ENCODE measurements at places on chromosomes 1 and 21.

- DNase-seq = no peak
Measured at GRCh38 chr1:7454052-7454815, 316.9 kb upstream of the VAMP3 start.

DNA sequence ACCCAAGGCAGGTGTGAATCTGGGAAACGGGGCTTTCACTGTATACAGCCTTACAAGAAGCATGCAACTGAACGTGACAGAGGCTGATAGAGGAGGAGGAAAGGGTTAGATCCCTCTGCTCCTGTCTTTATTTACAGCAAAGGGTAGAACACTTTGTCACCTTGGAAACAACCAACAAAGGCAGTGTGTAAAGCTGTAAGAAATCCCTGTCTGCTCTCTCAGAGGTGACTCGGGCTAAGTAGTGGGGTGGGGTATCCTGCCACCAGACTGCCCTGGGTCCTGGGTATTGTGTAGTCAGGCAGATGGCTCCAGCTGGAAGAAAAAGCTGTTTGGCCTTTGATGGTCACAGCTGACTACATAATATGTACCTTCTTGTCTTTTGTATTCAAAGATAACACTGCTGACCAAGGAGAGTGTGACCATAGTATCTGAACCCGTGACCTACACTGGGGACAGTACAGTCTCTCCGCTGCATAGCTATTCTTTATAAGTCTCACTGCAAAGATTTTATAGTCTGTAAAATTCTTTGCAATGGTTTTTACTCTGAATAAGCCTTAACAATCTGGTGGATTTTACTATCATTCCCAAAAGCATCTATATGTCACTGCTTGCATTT is 22.1 kb upstream of the POU2F1 start:
- DNase-seq = no peak

DNA sequence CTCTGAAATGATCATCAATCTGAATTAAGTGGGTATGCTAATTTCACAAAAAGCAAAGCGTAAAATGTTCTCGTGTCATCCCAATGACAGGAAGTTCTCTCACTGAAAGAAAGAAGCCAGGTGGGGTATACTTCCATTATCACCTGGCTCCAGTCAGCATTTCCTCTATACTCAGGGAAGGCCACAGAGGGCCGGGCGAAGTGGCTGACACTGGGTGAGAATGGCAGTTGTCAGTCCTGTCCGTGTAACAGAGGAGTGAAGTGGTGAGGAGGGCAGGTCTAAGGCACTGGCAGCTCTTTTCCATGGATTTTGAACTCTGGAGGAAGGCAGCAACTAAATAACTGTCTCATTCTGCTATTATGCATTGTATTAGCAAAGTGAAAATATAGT is 60.4 kb downstream of the CAPN2 start:
- DNase-seq = no peak

DNA sequence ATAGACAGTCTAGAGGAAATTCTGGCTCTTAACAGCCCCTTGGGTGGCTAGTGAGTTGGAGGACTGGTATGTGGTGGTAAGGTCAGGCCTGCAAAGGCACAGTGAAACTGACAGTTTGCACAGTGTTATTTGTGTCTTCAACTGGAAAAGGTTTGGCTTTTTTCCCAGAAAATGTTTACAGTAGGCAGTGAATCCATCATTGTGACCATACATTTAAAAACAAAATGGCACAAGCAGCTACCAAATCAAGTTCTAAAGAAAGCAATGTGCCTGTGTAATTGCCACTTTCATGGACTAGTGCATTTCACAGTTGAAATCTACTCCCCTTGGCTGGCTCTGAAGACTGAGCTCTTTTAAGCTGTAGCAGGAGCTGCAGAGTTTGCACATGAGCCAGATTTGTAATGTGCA is 24.8 kb downstream of the ATPAF1 start:
- peak; percentile 78 for DNase-seq

- DNase-seq = no peak
Measured at GRCh38 chr1:30451532-30452125, 271.8 kb downstream of the MATN1 start.

DNA sequence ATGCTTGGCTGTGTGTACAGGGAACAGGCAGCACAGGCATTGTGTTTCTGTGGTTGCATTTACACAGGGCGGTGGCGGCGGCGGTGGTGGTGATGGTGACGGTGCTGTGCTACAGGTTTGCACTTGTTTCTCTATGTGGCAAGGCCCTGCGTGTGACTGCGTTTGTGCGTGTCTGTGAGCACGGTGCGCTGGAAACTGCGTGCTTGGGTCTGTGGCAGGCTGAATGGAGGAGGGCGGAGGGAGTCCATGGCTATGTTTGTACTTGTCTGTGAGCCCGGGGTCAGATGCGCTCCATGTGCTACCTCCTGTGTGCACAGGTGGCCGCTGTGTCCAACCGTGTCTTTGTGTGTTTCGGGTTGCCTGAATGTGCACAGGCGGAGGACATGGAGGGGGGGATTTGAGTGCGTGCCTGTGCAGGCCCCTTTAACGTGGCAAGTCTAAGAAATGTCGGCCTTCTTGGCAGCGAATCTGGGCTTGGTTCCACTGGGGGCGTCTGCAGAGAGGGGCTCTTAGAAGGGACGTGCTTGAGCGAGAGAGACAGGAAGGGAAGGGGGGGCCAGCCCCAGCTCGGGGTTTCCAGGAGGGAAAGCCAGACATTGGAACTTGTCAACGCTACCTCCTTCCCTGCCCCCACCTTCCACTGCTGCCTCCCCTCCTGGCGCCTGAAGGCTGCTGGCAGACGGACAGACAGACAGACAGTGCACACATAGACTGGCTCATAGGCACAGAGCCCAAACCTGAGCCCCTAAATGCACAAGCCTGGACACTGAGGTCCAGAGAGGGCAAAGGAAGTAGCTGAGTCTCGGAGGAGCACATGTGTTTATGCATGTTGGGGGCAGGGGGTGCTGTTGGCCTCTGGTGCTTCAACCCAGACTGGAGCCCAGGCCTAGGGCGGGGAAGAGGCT is 32.7 kb upstream of the WASF2 start:
- peak; percentile 30 for DNase-seq

DNA sequence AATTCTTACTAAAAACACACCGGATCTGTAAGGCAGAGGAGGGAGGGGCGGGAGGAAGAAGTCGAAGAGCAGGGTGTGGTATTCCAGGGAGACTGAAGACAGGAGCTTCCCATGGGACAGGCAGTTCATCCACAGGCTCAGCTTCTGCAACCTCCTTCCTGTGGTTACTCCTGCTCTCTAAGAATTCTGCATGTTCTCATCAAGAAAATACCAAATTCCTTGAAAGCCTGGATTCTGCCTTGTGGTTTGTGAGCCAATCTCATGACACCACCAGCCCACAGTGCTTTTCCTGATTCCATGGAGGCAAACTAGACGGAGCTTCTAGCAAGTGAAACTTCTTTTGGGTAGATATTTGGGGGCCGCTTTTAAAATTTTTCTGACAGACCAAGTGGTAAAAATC is 1.1 kb upstream of the ST6GALNAC3 start:
- DNase-seq = no peak

DNA sequence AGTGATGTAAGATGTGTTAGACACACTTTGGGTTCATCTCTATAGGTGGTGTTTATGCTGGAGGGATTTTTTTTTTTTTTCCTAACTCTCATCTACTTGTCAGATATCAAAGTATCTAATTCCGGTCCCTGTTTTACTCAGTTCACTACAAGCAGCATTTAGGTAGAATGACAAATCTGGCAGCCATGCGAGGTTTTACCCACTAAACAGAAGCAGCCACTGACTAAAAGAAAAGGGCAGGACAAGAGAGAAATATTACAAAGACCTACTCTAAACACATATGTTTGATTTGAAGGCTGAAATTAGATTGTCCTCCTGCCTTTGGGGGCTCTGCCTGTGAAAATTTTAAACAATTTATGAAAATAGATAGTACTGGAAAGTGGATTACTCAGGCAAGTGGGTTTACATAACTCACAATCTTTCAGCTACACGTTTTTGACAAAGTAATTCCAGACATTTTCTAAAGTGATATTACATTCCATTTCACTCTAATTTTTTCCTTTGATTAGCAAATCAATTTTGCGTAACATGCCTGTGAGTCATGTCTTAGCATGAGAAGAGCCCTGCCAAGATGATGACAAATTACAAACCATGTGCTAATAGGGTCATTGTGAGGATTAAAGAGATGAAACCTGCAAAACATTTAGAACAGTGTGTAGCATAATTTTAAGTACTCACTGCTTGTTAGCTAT is 172.6 kb downstream of the PLA2G4A start:
- DNase-seq = no peak

- DNase-seq = no peak
Measured at GRCh38 chr1:39859859-39860812, 23.2 kb downstream of the TRIT1 start.

DNA sequence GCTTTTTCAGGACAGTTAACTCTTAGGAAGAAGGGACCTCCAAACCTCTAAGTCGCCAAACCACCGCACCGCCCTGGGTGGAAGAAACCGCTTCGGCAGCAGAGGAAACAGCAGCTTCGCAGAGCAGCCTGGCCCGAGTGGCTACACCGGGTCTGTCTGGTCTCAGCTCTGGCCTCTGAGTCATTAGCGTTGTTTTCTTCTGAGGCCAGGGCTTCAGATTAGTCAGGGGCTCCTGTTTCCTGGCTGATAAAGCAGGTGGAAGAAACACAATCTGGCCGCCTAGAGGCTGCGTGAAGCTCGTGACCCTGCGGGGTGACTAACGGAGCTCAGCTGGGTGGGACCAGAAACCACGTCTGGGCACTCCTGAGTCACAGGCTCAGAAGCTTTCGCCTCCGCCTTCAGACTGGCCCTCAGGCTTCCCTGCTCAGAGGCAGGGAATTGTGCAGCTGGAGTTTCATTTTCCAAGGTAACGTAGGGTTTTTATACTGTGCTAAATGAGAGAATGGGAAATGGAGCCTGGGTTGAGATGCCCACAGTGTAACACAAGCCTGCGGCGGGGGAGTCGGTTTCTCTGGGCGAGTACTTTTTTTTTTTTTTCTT is 44.9 kb downstream of the CHAF1B start:
- DNase-seq = no peak

DNA sequence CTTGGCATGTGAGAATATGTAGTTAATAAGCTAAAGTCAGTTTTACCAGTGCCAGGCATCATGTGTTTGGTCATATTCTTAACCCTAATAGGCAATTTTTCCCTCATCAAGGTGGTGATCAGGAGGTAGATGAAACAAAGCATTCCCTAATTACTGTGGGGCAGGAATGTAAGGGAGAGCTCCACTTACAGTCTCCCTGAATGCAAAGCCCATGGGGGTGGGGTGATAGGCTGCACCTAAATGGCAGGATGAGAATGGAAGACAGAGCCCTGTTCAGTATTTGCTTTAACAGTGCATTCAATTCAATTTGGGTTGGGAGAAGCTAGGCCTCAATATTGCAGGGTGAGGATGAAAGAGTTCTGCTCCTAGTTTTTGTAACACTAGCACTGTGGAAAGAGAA is 23.4 kb downstream of the ZNF678 start:
- DNase-seq = no peak

DNA sequence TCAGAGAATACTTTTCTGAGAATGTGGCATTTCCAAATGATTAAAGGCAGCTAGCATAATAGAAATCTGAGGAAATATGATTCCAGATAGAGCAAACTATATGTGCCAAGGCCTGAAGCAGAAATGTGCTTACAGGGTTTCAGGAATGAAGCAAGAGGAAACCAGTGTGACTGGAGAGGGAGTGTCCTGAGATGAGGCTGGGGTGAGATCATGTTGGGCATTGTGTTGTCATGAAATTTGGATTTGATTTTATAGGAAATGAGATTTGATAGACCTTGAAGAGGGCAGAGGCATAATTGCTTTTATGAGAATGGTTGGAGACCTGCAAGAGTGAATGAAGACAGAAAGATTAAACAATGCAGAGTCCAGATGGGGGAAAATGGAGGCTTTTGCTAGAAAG is 338.1 kb upstream of the SNX7 start:
- DNase-seq = no peak

GRCh38 chr1:154348429-154349076 is 23.2 kb downstream of the ATP8B2 start:
- no peak for DNase-seq

DNA sequence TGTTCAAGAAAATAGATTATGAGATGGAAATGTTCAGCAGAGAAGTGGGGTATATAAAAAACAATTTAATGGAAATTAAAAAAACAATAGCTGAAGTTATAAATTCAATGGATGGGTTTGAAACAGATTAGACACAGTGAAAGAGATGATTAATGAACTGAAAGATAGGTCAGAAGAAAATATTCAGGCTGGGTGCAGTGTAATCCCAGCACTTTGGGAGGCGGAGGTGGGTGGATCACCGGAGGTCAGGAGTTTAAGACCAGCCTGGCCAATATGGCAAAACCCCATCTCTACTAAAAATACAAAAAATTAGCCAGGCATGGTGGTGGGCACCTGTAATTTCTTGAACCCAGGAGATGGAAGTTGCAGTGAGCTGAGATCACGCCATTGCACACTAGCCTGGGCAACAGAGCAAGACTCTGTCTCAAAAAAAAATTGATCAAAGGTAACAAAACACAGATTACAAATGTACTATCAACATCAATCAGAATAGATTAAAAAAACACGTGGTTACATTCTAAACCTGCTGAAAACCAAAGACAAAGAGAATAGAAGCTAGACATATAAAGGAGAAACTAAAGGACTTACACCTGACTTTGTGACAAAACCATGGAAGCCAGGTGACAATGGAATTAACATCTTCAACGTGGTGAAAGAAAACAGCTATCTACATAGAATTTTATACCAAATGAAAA is 4.8 kb upstream of the SUMO3 start:
- DNase-seq = no peak

GRCh38 chr1:226584164-226584563 is 35.6 kb downstream of the STUM start:
- DNase-seq = no peak

DNA sequence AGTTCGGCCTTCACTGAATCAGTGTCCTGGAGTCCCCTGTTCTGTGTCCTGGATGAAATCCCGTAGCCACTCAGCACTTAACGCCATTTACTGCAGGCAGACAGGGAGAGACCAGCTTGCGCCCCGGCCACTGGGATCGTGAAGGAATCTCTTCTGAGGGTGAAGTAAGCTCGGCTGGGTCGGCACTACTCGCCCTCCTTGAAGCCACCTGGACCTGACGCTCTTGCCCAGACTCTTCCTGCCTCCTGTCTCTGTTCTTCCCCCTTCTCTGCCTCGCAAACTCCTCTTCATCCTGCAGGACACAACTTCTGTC is 99.9 kb upstream of the ZBTB40 start:
- DNase-seq = no peak

GRCh38 chr1:246532519-246532918 is 25.4 kb upstream of the SMYD3 start:
- DNase-seq = no peak

GRCh38 chr1:59137276-59137615 is 159.6 kb upstream of the FGGY start:
- no peak for DNase-seq

All from NCI-H1930 (cell line).